ENCODE measurements at places on chromosomes 4 and X.
A peak's percentile ranks its signal among the peaks of the same experiment; 100 is the strongest.

DNA sequence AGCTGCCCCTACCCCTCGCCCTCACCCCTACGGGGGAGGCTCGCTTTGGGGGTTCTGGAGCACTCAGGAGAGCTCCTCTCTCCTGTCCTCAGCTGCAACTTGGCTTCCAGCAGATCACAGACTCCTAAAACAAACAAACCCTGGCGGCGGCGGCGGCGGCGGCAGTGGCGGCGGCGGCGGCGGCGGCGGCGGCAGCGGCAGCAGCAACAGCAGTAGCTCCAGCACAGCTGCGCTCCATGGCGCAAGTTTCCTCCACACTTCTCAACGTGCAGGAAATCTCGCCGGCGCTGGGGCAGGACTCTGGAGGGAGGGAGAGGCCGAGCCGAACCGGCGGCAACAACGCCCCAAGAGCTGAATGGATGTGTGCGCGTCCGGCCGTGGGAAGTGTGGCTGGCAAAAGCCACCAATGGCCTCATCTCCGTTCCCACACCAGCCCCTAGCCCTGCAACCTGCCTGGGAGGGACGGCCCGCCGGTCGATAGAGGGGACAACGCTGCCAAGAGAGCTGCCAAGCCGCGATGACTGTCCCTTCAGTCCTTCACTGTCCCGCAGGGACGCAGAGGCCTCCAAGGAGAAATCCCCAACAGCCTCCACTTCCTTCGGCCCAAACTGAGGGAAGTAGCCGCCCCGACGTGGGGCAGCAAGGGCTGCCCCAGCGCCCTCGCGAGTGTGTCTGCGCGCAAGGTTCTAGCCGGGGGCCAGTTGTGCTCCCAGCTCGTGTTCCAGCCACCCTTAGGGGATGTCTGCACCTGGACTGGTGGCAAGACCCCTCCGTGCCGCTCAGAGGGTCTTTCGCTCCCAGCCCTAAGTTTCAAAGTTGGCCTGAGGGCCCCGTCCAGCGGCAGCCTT, 775 bp downstream of the SHROOM4 start:
- peak; percentile 43 for DNase-seq

DNA sequence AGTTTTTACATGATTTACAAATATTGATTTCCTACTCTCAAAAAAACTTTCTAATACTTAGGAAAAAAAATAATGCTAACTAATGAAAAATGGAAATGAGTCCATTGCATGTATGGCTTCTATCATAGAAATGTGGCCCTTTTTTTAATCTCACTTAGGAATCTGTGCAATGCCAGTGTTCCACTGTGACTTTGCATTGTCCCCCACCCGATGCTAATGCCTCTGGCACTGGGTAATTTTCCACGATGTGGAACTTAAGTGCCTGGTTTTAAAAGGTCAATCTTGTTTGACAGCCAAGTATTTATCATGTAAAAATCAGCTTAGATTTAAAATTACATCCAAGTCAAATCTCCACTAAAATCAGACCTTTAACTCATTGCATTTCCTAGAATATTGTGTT, 53.1 kb downstream of the SPATA4 start:
- no peak for DNase-seq

DNA sequence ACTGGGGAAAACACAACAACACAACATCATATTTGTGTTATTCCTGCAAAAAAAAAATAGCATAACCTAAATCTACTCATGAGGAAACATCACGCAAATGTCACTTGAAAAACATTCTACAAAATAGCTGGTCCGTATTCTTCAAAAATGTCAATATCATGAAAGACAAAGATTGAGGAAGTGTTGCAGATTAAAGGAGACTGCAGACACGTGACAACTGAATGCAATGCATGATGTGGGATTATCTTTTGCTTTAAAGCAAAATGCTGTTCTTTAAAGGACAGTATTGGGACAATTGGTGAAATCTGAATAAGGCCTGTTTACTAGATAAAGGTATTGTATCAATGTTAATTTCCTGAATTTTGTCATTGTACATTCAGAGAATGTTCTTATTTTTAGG, 157.7 kb downstream of the SMIM20 start:
- no peak for DNase-seq

GRCh38 chr4:169933531-169933930, 92.7 kb downstream of the MFAP3L start:
- DNase-seq = no peak

GRCh38 chr4:39319676-39320075, 46.5 kb downstream of the RFC1 start:
- peak; percentile 89 for DNase-seq

GRCh38 chr4:134382478-134383227, 181.1 kb upstream of the PABPC4L start:
- no peak for DNase-seq

- no peak for DNase-seq
Measured at GRCh38 chr4:87835197-87835596, 2.4 kb downstream of the MEPE start.

GRCh38 chr4:54446581-54446980, 211.2 kb upstream of the KIT start:
- DNase-seq = peak; percentile 13

DNA sequence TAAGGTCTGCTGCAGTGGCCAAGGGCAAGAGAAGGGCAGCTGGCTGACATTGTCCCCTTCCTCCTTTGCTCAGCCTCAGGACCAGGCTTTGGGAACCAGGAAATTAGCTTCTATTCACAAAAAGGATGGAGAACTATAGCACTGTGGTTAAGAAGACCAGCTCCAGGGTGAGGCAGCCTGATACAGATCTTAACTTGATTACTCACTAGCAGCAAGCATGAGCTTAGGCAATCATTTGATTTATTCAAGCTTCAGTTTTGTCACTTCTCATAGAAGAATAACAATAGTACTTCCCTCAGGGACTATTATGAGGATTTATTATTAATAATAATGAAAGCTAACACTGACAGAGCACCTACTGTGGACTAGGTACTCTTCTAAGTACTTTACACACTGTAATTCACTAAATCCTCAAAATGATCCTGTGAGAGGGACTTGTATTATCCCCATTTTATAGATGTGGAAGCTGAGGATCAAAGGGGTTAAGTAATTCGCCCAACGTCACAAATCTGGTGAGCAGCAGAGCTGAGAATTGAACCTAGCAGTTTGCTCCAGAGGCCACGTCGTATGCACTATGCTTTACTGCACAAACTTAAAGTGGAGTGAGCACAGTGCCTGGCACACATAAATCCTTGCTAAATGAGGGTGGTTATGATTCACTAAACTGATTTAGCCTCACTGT, 130.4 kb upstream of the PAK3 start:
- no peak for DNase-seq

- DNase-seq = peak; percentile 44
Measured at GRCh38 chrX:80812176-80812575, 2.5 kb upstream of the BRWD3 start.

GRCh38 chrX:130285069-130285620, 16.4 kb upstream of the ZNF280C start:
- no peak for DNase-seq

DNA sequence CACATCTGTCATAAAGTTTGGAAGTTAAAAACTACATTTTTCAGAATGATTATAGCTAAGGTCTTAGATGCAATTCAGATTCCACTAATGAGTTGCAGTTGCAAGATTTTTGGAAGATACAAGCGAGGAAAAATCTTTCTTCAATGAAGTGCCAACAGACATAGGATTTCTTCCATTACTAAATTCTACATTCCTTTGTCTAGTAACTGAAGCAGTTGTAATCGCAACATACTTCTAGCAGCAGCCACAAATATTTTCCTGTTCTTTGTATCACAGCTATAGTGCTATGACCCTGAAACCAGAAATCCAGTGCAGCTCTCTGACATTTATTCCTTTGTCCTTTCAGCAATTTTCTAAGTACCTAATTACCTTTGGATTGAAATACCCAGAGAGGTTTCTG, 225.2 kb upstream of the SLIT2 start:
- no peak for DNase-seq

DNA sequence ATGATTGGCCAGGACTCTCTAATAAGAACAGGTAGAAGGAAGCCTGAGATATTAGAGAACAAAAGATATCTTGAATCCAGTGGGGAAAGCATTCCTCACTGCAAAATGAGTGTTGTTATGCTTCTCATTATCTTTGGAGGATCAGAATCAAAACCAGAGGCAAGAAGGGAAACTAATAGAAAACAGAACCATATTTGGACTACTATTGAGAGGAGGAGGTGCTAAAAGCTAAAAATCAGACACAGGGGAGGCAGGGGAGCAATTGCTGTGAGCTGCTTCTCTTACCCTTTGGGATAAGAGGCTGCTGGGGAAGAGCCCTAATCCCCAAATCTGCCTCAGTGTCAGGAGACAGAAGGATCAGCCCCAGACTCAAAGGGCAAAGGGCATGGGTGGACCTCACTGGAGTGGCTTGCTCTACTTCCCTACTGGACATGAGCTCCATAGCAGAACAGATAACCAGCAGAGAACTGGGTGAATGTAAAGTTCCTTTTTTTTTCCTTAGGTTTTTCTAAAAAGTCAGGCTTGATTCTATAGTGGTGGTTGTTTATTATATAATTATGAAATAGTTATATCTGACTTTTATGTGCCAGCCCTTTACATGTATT, 60.1 kb downstream of the SEPTIN11 start:
- DNase-seq = no peak

GRCh38 chr4:172857026-172857425, 311.6 kb upstream of the GALNT7 start:
- no peak for DNase-seq

GRCh38 chrX:130075777-130076176, 34.5 kb downstream of the ELF4 start:
- no peak for DNase-seq

DNA sequence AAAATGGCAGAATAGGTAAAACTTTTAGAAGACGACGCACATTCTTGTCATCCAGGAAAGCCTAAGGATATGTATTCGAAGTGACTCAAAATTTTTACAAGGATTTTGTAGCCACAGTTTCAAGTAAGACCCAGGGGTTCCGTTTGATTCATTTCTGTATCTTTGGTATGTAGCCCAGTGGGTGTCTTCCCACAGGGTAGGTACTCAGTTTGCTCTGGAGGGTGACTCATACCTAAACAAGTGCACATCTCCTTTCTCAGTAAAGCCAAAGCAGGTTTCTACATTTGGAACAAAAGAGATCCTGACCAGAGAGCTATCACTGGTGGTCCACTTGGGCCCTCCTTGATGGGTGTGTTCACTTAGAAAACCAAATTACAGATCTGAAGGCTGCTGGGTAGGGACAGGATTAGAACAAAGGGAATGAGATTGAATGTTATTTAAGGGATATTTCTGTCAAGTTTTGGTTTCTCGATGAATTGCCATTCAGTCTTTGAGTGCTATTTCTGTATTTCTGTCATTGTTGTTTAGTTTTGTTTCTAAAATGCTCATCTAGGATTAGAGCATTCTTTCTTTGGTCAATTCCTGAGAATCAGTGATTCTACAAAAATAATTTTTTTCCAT, 56.1 kb downstream of the PLS3 start:
- no peak for DNase-seq

DNA sequence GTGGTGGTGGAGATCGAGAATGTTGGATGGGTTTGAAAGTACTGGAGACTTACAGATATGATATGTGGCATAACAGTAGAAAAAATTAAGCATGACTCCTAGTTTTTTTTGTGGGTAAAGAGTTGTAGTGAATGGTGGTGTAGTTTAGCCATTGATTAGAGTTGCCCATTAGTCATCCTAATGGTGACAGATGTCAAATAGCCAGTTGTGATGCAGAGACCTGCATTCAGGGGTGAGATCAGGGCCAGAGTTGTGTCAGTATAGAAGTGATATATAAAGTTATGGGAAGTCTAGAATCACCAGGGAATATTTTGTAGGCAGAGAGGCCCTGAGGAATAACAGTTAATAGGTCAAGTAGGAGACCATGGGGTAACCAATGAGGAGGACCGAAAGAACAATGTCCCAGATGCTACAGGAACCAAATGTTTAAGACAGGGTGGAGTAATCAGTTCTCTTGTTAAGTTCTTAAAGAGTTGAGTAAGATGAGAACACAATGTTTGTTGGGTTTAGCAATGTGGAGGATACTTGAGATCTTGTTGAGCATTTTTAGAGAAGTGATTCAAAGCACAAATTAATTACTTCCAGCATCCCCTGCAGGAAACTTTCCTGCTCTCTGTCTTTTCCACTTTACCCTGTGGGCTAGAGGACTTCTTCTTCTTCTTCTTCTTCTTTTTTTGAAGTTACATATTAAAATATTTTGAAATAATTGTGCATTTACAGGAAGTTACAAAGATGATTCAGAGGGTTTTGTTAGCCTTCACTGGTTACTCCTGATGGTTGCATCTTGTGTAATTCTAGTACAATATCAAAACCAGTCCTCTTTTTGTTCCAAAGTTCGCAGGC, 13.3 kb downstream of the SGMS2 start:
- DNase-seq = no peak

DNA sequence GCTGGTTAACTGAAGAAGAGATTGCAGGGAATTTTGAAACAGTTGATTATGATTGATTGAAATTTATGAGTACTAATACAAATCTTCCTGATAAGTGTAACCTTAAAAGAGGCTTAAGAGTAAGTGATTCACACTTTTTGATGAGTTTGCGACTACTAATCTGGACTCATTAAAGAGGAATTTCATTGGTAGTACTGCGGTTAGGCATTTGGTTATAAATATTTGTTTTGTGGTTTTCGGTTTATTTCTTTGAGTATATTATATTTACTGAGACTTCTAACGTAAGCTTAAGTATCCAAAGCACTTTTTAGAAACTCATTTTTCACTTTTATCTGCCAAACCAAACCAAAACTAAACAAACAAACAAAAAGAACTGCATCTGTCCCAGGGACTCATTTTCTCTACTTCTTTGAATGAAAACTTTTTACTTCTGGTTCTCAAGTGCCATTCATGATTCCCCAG, 20.7 kb downstream of the SLIT2 start:
- no peak for DNase-seq

GRCh38 chr4:59729321-59729720, 1470.8 kb upstream of the ADGRL3 start:
- no peak for DNase-seq

DNA sequence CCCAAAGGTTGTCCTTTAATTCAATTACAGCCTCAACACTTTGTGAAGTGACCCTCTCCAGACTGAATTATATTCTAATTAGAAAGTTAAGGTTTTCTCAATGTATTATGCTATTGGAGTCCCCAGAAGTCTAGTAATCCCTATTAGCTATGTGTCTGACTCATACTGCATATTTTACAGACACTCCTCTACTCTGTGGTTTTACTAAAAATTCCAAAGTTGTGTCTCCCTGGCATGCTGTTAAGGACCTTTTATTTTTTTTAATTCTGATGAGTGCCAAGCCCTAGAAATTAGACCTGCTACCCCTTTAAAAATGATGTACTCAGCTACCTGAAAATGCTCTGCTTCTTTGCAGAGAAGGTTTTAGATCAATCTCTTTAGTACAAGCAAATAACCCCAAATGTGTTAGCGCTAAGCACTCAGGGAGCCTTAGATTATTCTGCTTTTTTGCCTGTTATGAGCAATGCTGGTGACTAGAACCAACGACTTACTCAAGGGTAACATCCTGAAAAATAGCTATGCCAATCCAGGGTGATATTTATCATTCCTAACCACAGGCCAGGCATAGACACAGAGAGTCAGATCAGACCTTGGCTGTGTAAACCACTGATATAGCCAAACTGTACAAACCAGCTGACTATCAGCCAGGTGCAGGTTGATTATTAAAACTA, 26.1 kb upstream of the CXCL13 start:
- peak; percentile 88 for DNase-seq

GRCh38 chrX:139931646-139932072, 1.2 kb downstream of the ATP11C start:
- no peak for DNase-seq

- no peak for DNase-seq
Measured at GRCh38 chr4:121270389-121270788, 106.3 kb upstream of the TNIP3 start.

All from cardiac muscle cell (in vitro differentiated cells and primary cell).